Right renal cortex interstitium (tissue), 3 donors: ENCODE measurements at places on chromosomes 3 and 15. TPM values are rescaled to one million over a fixed set of nuclear protein-coding genes. Genes with fewer than 3 reads are reported as not detected.

Gene CPN2
- polyA plus RNA-seq: 0.11 TPM

Gene ZNF620
- 9.6 TPM for polyA plus RNA-seq

Gene TMEM40
- polyA plus RNA-seq: 1.1 TPM

Gene KNG1
- polyA plus RNA-seq: 168 TPM

Gene GLDN
- 0.74 TPM for polyA plus RNA-seq
